ENCODE measurements at places on chromosomes 6 and 20.

- DNase-seq, result no peak
Observed at GRCh38 chr6:134810402-134810801, 139.5 kb downstream of the ALDH8A1 start.

- no peak for DNase-seq
Observed at GRCh38 chr6:30914854-30915590, 984 bp downstream of the VARS2 start.

DNA sequence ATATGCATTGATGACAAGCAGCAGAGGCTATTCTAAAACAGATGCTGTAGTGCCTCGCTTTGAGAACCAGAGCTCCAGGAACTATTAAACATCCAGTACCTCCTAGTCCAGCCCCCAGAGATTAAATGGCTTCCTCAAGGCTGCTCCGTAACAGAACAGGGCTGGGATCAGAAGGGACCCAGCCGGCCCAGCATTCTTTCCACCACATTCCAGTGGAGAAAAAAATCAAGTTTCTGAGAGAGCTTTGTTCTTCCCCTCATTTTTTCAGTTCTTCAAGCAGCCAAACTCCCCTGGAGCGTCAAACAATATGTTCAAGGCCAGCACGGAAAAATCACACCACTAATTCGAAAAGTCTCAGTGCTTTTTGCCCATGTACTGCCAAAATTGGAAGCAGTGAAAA, 5.8 kb upstream of the STMND1 start:
- no peak for DNase-seq

DNA sequence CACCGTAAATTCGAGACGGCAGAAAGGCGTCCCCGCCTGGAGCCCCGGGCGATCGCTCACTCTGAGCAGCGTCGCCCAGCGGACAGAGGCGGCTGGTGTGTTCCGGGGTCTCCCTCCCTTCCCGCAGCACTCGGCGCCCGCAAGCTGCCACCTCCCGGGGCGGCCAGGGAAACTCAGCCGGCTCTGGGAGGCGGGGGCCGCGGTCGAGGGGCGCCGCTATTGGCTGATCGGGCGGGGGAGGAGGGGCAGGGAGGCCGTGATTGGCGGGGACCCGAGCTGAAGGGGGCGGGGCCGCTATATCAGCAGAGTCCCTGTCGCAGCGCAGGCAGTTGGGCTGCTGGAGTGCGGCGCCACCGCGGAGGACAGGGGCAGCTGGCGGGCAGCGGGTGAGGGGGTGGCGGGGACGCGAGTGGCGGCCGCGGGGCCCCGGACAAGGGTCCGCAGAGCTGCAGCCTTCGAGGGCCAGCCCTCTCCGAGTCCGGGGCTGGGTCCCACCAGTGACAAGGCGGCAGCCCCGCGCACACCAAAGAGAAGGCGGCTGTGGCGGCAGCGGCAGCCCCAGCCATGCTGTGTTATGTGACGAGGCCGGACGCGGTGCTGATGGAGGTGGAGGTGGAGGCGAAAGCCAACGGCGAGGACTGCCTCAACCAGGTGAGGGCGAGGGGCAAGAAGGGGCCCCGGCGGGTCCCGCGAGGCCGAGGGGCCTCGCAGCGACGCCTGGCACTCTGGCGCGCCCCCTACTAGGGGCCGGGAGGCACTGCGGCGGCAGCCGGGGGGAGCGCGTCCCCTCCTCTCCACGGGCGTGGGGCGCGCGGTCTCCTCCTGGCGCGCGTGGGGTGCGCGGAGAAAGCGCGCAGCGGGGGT, at the start of gene MYLIP:
TSS of gene MYLIP (plus strand) at position 328 of the 864 bp plus-strand sequence. CDS start at position 565, 237 bp downstream.
- DNase-seq, result peak; percentile 95

- no peak for DNase-seq
Observed at GRCh38 chr6:108528878-108529277, 31.8 kb upstream of the FOXO3 start.

GRCh38 chr6:14501914-14502313, 384.3 kb downstream of the CD83 start:
- no peak for DNase-seq

GRCh38 chr6:28240471-28240870, 11.6 kb downstream of the ZKSCAN4 start:
- DNase-seq, result no peak

DNA sequence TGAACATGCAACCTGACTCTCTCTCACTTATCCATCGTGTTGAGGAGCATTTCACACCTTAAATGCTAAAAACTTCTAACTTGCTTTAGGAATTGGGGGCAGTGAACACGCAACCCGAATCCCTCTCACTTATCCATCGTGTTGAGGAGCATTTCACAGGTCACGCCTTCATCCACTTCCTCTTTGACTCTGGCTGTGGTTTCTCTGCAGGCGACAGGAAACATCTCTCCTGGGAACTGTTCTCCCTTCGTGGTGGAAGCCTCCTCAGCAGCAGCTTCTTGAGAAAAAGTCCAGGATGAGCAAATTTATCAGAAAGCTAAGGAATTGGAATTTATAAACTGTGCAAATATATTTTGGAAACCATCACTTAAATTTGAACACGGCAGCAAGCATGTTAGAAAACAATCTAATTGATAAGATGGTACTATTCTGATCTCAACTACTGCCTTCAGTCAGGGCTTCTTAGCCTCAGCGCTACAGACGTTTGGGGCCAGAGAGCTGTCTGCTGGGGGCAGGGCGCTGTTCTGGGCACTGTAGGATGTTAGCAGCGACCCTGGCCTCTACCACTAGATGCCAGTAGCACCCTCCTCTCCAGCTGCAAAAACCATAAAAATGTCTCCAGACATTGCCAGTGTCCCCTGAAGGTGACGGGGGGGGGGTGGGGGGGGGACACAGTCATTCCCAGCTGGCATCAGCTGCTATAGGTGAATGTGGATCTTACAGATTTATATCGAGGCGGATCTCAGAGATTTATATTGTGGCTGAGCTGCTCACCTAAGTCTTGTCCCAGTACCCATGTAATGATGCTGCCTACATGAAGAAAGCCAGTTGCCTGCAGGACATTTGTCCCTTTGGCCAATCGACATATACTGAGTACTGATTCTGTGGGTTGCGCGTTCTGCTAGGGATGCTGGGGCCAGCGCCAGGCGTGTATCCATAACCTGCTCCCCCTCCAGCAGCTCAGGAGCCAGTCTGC, 26.2 kb downstream of the CTCFL start:
- no peak for DNase-seq

DNA sequence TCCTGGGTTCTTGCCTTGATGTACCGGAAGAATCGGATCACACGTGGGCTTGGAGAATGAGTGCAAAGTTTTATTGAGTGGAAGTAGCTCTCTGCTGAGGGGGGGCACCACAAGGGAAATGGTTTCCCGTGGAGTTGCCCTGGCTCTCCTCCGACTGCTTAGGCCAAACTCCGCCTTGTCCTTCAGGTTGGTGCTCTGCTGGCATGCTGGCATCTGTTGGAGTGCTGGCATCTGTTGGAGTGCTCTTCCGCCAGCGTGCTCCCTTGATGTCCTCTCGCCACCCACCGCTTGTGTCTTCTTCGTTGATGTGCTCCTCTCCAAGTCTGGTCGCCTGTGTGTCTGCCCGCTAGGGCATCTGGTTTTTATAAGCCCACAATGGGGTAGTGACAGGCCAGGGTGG, 317.1 kb upstream of the HSF2 start:
- no peak for DNase-seq

DNA sequence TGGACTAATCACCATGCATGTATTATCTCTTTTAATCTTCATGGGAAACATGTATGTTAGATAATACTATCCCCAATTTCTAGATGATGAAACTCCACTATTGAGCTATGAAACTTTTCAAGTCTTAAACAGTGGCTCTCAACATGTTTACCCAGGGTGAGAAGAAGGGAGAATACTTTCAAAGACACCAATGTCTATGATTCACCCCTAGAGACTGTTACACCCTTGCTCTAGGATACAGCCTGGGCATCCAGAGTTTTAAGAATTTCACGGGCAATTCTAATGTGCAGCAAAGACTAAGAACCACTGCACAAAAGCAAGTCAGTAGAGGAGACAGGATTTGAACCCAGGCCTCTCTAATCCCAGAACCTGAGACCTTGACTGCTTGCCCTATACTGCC, 47.8 kb downstream of the GFOD1 start:
- DNase-seq, result no peak

GRCh38 chr20:49347156-49347555, 69.3 kb upstream of the ZNFX1 start:
- no peak for DNase-seq

- DNase-seq, result no peak
Observed at GRCh38 chr6:167588181-167588919, 238.4 kb upstream of the AFDN start.

DNA sequence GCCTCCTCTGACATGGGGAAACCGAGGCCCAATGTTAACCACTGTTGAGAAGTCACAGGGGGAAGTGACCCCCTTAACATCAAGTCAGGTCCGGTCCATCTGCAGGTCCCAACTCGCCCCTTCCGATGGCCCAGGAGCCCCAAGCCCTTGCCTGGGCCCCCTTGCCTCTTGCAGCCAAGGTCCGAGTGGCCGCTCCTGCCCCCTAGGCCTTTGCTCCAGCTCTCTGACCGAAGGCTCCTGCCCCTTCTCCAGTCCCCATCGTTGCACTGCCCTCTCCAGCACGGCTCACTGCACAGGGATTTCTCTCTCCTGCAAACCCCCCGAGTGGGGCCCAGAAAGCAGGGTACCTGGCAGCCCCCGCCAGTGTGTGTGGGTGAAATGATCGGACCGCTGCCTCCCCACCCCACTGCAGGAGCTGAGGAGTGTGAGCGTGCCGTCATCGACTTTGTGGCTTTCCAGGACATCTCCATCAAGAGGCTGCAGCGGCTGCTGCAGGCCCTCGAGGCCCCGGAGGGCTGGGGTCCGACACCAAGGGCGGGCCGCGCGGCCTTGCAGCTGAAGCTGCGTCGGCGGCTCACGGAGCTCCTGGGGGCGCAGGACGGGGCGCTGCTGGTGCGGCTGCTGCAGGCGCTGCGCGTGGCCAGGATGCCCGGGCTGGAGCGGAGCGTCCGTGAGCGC, 1.6 kb downstream of the TNFRSF6B start:
- no peak for DNase-seq

DNA sequence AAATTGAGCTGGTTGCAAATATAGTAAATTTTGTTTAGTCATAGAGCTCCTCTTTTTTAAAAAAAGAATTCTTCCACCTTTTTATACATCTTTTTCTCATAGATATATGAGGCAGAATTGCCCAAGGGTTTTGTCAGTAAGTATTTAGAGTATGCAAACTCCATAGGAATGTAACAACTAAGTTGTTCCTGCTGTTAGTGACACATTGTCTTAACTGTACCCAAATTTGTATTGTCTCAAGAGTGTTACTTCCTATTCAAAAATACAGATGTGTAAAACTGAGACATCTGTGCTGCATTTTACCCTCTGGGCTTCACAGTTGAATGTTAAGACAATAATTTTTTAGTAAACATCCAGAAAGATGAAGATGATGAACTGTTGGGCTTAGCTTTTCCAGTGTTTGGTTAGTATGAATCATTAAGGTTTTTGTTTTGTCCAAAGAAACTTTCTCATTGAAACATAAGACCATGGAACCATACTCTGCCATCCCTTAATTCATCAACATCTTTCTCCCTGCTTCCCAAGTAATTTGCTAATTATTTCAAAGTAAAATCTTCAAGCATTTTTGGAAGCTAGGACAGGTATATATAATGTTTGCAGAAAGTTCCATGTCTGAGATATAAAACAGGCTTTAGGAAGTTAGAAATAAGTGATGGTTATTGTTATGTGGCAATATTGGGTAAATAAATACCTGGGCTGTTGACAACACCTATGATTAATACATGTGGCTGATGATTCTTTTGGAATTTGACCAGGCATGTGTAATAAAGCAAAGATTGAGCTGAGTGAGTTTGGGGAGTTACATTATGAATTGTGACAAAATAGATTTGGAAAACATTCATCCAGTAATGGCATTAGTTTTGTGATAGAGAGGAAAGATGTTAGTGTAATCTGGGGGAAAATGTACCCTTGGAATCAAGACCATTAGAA, 11.2 kb downstream of the OGFRL1 start:
- no peak for DNase-seq

- DNase-seq, result no peak
Observed at GRCh38 chr6:158049055-158050028, 67.7 kb downstream of the SYNJ2 start.

DNA sequence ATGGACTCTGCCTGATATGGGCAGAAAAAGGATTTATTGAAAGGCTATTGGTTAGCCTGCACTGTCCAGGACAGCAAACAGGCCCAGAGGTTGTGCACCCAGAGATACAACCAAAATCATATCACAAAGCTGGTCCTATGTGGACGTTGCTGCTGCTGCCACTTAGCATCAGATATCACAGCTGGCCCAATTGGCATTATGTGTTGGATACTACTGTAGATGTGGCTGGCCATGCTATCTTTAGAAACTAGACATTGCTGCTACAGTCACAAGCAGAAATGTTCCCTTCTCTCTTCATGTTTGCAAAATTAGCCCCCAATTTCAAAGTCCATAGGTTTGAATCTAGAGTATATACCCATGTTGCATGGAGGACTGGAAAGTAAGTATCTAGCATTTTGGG, 42.2 kb upstream of the CEP85L start:
- no peak for DNase-seq

DNA sequence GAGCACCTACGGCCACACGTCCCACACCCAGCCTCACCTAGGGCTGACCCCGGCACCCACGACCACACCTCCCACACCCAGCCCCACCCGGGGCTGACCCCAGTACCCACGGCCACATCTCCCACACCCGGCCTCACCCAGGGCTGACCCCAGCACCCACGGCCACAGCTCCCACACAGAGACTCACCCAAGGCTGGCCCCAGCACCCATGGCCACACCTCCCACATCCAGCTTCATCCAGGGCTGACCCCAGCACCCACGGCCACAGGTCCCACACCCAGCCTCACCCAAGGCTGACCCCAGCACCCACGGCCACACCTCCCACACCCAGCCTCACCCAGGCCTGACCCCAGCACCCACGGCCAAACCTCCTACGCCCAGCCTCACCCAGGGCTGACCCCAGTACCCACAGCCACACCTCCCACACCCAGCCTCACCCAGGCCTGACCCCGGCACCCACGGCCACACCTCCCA, 36.7 kb downstream of the NINL start:
- no peak for DNase-seq

GRCh38 chr6:151323791-151324487, 67.4 kb downstream of the ZBTB2 start:
- peak; percentile 20 for DNase-seq

- DNase-seq, result no peak
Observed at GRCh38 chr6:8905757-8906156, 470.4 kb upstream of the SLC35B3 start.

All from stimulated activated CD4-positive, alpha-beta T cell treated with anti-CD3 and anti-CD28 coated beads, Interleukin-1b, Interleukin-23, amount 100 ng/mL, for 1 hour (primary cell).